ENCODE measurements at places on chromosomes 7 and 10. TPM values are rescaled to one million over a fixed set of nuclear protein-coding genes. Genes with fewer than 3 reads are reported as not detected.

The TSPAN15 gene
- 4.9 TPM for total RNA-seq

The MMD2 gene
- not detected for total RNA-seq

DNA sequence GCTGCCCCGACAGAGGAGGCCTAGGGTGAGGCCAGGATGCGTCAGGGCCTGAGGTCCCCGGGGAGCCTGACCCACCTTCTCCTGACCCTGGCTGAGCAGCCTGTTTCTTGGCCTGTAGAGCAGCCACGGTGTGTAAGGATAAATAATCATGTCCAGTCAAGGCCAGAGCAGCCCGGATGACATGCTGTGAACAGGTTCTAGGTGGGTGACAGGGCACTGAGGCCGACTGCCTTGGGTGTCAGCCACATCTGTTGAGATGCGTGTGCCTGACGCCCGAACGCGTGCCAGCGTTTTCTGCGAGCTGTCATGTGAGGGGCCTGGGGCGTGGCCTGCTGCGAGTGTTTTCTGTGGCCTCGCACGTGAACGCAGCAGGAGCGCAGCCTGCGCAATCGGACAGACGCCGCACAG is 118.3 kb downstream of the FAM53B start:
- ATAC-seq = no peak

DNA sequence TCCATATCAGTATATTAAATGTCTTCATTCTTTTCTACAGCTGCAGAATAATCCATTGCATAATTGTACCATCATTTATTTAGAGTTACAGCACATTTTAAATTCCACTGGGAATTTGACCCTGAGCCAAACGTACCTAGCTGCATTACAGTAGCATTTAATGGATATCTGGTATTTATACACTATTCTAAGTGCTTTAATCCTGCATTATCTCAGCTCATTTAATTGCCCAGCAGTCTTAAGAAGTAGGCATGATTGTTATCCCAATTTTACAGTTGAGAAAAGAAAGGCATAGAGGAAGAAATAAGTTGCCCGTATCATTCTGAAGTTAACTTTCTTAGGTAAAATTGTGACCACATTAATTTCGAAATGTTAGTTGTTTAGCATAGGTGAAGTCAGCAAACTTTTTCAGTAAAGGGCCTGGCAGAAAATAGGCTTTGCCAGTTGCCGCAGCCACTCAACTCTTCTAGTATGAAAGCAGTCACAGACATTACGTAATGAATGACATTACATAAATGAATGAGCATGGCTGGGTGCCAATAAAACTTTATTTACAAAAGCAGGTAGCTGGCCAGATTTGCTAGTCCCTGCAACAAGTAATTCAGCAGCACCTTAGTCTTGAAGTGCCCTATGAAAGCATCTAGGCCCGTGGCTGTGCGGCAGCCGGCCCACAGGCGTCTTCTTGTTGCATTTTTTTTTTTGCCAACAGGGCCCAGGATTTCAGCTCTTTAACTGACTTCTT is 30.0 kb downstream of the GUSB start:
- no peak for ATAC-seq
